ENCODE measurements at places on chromosomes 5 and 9.

- DNase-seq, result no peak
These were observed 12.6 kb upstream of the UGT3A2 start for GRCh38 chr5:36079200-36079781.

DNA sequence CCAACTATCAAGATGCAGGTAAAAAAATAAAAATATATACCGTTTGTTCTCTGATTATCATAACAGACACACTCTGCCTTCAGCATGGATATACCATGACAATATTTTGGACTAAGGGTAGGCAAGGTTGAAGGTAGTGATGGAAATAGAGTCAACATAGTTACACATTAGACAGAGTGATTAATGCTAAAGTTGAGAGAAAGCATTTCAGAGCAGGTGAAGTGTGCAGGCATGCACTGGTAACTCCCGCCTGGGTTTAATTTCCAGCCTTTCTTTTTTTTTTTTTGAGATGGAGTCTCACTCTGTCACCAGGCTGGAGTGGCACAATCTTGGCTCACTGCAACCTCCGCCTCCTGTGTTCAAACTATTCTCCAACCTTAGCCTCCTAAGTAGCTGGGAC is 458.5 kb downstream of the TLR4 start:
- DNase-seq, result no peak

GRCh38 chr5:173474881-173475287 is 141.6 kb downstream of the BOD1 start:
- DNase-seq, result no peak

DNA sequence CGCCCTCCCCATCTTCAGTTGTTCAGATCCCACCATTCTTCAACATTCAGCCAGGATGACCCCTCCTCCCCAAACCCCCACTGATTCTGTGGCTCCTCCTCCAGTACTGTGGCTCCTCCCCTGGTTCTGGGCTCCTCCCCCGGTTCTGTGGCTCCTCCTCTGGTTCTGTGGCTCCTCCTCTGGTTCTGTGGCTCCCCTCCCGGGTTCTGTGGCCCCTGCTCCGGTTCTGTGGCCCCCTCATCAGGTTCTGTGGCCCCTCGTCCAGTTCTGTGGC is 32.8 kb downstream of the C5orf15 start:
- DNase-seq, result no peak

- no peak for DNase-seq
These were observed 41.1 kb upstream of the GADD45G start for GRCh38 chr9:89563571-89564345.

DNA sequence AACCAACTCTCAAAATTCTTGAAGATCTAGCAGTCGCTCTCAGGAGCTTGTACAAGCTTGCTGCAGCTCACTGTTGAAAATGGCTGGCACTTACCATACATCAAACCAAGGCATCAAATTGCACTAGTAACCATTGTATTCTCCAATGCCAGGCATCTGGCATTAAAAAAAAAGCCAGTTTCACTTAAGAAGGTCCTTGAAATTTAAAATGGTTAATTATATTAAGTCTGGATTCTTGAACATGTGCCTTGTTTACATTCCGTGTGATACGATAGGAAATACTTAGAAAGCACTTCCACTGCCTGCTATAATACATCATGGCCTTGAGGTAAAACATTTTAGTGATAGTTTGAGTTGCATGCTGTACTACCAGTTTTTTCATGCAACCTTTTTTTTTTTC is 300.7 kb downstream of the KDM4C start:
- no peak for DNase-seq

DNA sequence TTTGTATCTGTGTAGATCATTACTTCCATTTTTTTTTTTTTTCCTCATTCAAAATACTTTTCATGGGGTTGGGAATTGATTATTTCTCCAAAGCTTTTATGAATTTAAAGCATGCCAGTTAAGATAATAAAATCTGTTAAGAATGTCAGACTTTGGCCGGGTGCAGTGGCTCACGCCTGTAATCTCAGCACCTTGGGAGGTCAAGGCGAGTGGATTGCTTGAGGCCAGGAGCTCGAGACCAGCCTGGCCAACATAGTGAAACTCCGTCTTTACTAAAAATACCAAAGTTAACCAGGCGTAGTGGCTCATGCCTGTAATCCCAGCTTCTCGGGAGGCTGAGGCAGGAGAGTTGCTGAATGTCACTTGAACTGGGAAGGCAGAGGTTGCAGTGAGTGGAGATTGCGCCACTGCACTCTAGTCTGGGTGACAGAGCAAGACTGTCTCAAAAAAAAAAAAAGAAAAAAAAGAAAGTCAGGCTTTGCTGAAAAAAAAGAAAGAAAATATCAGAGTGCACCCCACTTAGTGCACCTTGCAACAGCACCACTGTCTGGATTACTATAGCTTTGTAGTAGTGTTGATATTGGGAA is 18.5 kb downstream of the TBC1D2 start:
- no peak for DNase-seq

GRCh38 chr5:94869921-94870320 is 251.5 kb downstream of the SLF1 start:
- DNase-seq, result no peak

- peak; percentile 74 for DNase-seq
These were observed 735.6 kb upstream of the RIOK2 start for GRCh38 chr5:97918620-97919019.

DNA sequence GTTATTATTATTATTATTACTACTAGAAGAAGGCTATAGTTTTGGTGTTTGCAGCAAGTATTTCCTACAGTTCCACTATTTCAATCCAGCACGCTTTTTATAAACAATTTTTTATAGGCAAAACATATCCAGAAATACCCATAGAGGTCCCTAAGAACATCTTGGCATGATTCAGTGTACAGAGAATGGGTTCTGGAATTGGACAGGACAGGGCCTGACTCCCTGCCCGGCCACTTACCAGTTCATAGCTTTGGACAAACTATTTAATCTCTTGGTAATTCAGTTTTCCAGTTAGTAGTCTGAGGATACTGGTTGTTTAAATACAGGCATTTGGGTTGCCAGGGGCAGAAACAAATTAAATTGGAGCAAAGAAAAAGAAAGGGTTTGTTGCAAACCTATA is 91.2 kb downstream of the PGM5 start:
- DNase-seq, result no peak

DNA sequence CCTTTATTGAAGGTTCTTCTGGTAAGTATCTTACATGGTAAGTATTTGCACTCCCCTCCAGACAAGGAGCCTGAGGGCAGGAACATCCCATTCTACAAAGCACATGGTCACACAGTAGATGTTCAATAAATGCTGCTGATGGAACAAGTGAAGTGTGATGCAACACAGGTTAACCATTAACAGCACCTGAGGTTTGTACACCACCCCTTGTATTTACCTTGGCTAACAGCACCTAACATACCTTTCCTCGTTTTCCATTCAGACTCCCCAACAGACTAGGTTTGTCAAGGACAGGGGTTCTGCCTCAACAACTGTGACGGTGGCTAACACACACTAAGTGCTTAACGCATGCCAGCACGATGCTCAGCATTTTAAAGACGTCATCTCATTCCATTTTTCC is 213.6 kb downstream of the MAPKAP1 start:
- DNase-seq, result no peak

- no peak for DNase-seq
These were observed 69.7 kb downstream of the GCNT1 start for GRCh38 chr9:76528642-76529190.
